Common myeloid progenitor, CD34-positive (primary cell): ENCODE measurements at places on chromosomes 6 and 20.

DNA sequence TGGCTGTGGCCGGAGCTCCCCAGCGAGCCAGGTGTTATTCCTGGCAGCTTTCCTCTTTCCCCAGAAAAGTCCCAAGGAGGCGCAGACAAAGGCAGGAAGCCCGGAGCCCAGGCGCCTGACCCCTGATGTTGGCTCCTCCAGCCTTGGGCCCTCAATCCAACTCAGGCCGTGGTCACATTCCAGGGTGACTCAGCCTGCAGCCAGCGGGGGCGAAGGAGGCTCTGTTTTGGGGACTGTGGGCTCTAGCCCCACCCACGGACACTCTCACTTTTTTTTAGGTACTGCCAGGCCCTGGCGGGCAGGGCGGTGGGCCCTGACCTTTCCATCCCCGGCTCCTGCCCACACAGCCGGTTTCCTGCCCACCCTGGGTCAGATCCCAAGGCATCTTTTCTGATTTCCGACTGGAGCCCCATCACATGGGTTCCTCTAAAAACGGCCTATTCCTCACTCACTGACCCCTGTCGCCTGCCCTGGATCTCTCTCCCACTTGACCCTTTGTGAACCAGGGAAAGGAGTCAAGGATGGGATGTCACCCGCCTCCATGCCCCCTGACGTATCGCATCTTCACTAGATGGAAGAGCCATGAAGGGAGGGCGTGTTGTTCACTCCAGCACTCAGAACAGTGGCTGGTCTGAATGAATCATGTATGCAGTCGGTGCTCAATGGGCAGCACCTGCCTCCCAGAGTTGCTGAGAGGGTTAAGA, 5.5 kb downstream of the PTGIS start:
- DNase-seq, result no peak

DNA sequence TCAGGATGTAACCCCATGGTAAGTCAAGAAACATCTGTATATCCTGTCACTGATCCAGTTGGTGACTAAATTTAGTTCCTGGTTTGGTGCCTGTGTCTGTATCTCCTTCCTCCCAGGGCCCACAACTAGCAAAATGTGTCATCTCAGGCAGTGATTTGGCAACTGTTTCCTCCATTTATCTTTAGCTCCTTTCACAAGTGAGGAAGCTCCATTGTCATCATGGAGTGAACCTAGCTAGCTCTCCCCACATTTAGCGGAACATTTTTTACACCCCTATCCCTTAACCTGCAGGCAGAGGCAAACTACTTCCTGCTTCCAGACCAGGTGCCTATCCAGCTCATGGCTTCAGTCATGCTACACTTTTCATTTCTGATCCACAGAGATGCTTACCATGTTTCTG, 99.5 kb downstream of the IPCEF1 start:
- DNase-seq, result peak; percentile 86

DNA sequence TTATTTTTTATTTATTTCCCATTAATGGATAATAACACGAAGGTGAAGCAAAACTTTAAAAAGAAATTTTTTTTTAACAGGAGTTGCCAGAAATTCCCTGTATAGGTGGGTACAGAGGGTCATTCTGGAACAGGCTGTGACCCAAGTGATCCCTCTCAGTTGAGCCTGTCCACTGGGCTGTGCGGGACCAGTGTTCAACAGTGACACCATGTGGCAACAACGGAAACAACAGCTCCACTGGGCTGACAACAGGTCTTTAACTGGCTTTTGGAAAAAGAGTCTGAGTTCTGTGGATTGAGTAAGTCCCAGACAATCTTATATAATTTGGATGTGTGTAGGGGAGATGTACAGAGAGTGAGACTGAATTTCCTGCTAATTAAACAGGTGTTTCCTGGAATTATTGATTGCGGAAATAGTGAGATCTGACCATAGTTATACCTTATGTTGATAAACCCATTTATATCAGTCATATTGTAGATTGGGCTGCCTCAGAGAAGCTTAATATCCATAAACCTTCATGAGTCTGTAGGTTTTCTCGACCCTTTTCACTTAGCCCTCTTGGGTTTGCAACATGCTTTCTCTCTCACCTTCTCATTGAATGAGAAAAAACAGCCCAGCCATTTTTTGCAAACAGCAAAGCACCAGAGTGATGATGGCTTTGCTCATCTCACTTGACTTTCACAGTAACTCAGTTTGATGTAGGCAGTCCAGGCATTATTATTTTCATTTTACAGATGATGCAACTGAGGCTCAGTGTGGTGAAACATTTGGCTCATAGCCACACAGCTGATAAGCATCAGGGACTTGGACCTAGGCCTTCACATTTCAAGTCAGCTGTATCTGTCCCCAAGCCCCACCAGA, 17.5 kb downstream of the KIAA1755 start:
- peak; percentile 18 for DNase-seq

GRCh38 chr6:39169448-39170344, 54.7 kb upstream of the SAYSD1 start:
- no peak for DNase-seq

GRCh38 chr20:3749689-3750531, 17.4 kb downstream of the HSPA12B start:
- DNase-seq, result peak; percentile 75

GRCh38 chr6:139588076-139588639, 213.7 kb upstream of the CITED2 start:
- DNase-seq, result peak; percentile 24

GRCh38 chr6:85344996-85345395, 104.9 kb upstream of the NT5E start:
- DNase-seq, result no peak

DNA sequence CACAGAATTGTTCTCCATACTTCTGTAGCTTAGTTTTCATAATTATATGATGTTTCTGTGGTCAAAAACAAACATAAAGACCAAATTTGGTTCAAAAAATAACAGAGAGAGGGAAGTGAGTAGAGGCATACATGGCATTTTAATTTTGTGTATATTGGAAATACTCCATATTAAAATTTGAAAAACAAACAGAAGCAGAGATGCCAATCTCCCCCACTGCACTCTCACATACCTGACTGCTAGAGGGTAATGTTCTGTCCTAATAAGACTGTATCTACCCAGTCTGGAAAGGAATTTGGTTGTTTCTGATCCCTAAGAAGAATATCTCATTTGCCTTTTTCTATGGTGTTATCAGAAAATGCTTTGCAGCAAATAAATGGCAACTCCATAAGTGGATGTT, 959.0 kb upstream of the FLRT3 start:
- no peak for DNase-seq

GRCh38 chr6:31057426-31058003, 47.2 kb downstream of the MUC22 start:
- no peak for DNase-seq

GRCh38 chr6:54729716-54730115, 116.9 kb upstream of the FAM83B start:
- DNase-seq, result no peak

DNA sequence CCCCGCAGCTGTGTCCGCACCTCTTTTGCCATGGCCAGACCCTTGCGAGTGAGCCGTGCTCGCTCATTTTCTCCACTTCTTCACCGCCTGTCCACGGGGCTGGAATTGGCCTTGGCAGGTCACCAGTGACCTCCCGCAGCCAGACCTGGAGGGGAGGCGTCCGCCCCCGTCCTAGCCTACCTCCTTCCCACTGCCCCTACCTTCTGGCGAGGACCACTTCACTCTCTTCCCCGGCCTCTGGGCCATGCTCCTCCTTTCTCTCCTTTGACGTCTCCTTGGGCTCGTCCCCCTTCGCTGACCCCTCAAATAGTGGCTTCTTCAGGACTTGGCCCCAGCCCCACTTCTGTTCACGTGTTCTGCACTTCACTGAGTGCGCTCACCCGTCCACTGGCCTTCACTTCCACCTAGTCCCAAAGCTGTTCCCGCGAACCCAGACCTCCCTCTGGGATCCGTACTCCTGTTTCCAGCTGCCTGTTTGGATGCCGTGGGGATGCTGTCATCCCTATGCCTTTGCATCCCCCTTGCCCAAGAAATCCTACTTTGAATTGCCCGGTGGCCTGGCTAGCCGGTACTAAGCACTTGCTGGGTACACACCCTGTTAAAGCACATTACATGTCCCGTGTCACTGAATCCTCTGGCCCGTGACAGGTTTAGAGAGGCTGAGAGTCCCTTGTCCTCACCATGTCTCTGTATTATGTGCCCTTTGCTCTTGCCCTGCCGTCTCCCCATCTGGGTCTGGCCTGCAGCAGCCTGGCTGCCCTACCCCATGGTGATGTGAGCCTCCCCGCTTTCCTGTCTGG, 33.0 kb downstream of the SPATA2 start:
- no peak for DNase-seq

DNA sequence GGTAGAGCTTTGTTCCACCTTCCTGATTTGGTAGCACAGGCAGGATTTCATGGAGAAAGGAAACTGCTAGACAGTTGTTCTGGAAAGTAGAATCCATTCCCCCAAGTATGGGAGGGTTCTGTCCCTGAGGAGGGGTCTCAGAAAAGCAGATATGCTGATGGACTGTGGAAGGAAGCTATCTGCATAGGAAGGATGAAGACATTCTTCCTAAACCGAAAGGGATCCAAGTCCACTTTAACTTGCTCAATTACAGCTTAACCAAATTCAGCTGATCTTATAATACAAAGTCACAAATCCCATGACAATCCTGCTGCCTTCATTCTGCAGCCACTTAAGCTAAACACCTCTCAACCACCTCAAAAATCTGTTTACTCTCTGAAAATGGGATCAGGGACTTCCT, 2.6 kb downstream of the MAN1A1 start:
- DNase-seq, result no peak

DNA sequence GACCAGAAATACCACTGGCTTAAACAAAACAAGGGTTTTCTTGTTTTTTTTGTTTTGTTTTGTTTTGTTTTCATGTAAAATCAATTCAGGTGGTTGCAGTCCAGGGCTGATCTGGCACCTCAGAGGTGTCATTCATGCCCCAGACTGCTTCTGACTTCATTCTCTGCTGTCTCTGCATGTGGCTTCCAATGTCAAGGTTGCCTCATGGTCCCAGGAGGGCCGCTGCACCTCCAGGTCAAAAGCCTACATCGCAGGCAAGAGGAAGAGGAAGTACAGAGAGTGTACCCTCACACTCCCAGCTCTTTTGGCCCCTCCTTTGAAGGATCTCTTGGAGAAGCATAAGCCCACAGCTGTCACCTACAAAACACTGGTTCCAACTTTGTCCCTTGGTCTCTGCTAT, 1.4 kb upstream of the BTN3A1 start:
- no peak for DNase-seq

GRCh38 chr6:156510242-156510641, 266.9 kb upstream of the ARID1B start:
- no peak for DNase-seq

GRCh38 chr6:118505656-118506055, 42.4 kb upstream of the PLN start:
- no peak for DNase-seq

DNA sequence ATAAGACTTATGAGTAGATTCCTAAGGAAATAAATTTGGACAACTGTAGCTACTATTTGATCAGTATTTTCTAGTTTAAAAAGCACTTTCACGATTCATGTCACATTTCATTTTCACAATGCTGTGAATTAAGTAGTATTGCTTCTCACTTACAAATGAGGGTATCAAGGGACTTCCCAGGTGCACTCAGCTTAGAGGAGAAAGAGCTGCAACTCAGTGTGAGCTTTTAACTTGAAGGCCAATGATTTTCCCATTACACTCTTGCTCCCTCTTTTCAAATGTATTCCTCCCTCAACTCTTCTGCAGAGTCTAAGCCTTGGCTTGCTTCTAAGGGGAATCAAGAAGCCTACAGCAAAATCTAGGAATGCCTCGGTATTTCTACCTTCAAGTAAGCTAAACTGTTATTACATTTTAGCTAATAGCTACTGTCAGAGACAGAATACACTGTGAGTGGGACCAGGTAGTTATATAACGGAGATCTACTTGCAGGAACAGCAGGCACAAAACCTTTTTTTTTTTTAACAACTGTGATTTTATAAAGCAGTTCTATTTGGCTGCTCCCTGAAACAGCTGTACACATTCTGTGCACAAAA, 339.0 kb downstream of the SYNE1 start:
- DNase-seq, result no peak

- DNase-seq, result no peak
Measured at GRCh38 chr6:114020196-114020595, 49.2 kb upstream of the HDAC2 start.

DNA sequence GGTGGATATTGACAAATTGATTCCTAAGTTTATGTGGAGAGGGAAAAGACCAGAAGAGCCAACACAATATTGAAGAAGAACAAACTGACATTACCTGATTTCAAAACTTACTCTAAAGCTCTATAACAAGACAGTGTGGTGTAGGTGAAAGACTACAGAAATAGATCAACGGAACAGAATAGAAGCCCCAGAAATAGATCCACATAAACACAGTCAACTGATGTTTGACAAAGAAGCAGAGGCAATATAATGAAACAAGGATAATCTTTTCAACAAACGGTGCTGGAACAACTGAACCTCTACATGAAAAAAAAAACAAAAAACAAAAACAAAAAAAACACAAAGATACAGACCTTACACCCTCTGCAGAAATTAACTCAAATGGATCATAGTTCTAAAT, 50.2 kb downstream of the MAP3K5 start:
- DNase-seq, result no peak
